ENCODE measurements at places on chromosomes 2 and 18. TPM values are rescaled to one million over a fixed set of nuclear protein-coding genes. Genes with fewer than 3 reads are reported as not detected.

GRCh38 chr2:44766220-44766619 lies 175.3 kb upstream of the SIX3 start:
- H3K4me1 ChIP-seq, result no peaks in the 10 kb centered on the region
- no peak for DNase-seq
- no peak overlapping the region for H3K27ac ChIP-seq
- H3K27me3 ChIP-seq, result no peaks in the 10 kb centered on the region
- no peaks in the 10 kb centered on the region for H3K36me3 ChIP-seq

GRCh38 chr2:61450144-61450543 lies 20.7 kb downstream of the USP34 start:
- no peak overlapping the region for H3K27ac ChIP-seq
- H3K4me3 ChIP-seq, result no peak overlapping the region
- H3K27me3 ChIP-seq, result no peaks in the 10 kb centered on the region
- DNase-seq, result no peak
- no peaks in the 10 kb centered on the region for H3K4me1 ChIP-seq

- no peaks in the 10 kb centered on the region for H3K27me3 ChIP-seq
- no peak overlapping the region for H3K4me3 ChIP-seq
- H3K36me3 ChIP-seq, result no peaks in the 10 kb centered on the region
- DNase-seq, result no peak
- H3K4me1 ChIP-seq, result no peaks in the 10 kb centered on the region
These were observed 130.5 kb downstream of the DYSF start for GRCh38 chr2:71583876-71584275.

DNA sequence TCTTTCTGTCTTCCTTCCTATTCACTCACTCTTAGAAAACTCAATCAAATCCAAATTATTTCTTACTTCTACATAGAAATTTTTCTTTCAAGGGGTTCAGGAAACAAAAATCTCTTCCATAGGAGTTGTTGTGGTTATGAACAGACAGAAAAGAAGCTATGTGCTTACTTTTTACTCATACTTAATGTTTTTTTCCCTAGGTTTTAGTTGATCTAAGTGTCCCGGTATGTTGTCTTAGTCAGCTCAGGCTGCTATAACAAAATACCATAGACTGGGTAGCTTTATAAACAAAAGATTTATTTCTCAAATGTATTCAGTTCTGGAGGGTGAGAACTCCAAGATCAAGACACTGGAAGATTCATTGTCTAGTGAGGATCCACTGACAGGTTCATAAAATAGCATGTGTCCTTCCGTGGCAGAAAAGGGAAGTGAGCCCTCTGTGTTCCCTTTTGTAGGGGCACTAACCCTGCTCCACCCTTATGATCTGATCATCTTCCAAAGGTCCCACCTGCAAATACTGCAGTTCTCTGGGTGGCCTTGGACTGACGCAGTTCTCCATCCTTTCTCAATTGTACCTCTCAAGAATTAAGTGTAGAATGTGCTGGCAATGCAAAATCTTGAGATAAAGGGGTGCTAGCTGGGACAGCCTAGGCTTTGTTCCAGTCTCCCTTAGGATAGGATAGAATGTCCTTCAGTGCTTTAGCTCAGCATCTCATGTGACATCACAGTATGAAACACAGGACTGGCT lies 14.4 kb upstream of the VRK2 start:
- H3K36me3 ChIP-seq, result no peaks in the 10 kb centered on the region
- H3K27me3 ChIP-seq, result no peaks in the 10 kb centered on the region
- no peaks in the 10 kb centered on the region for H3K4me1 ChIP-seq
- no peak for DNase-seq

The CYP27A1 gene
- 97.7 TPM for total RNA-seq

The ANKRD30B gene
- total RNA-seq, result 2.5 TPM

The CCDC93 gene
- total RNA-seq, result 39.8 TPM
